ENCODE measurements at places on chromosomes 12 and 14.

DNA sequence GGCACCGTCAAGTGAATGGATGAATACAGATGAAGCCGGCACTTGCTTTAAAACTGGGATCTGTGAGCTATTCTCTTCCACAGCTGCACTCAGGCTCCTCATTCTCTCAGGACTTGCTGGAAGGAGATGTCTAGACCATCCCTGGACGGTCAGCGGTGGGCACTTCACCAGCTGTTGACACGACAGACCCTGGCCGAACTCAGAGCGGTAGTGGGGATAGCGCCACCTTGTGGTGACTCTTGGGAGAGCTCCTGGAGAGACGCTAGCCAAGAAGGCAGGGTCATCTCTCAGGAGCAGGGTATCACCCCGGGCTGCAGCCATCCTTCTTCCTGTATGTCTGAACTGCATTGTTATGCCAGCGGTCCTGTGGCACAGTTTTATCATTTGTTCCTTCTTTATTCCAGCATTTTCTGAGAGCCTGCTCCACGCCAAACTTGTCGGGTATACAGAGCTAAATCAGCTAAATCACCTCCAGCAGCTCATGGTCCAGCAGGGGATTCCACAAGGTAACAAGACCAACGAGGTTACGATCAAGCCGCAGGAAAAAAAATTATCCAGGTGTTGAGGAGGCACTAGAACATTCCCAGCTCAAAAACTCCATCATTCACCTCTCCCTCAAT, 10.0 kb downstream of the WNT1 start:
- DNase-seq: no peak

GRCh38 chr14:98834119-98834518, 437.9 kb downstream of the BCL11B start:
- DNase-seq: no peak

- DNase-seq: no peak
Observed at GRCh38 chr14:22955702-22956569, 954 bp downstream of the HAUS4 start.

GRCh38 chr14:50920482-50921230, 23.6 kb downstream of the PYGL start:
- DNase-seq: no peak

GRCh38 chr14:53955671-53956426, 776 bp downstream of the BMP4 start:
- no peak for DNase-seq

DNA sequence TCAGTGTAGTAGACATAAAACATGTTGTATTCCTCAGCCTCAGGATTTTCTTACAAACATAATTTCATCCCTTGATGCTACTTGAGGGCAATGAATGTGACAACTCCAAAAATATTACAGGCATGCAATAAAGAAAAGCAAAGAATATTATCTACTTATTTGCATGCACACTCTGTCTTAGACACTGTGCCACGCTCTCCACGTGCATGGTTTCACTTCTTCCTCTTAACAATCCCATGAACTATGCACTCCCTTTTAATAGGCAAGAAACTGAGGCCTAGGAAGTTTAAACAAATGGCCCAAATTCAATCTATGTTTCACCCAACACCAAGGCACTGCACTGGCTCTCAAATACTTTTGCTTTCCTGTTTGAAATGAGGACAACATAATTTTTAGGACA, 1.8 kb upstream of the PAH start:
- DNase-seq: no peak

DNA sequence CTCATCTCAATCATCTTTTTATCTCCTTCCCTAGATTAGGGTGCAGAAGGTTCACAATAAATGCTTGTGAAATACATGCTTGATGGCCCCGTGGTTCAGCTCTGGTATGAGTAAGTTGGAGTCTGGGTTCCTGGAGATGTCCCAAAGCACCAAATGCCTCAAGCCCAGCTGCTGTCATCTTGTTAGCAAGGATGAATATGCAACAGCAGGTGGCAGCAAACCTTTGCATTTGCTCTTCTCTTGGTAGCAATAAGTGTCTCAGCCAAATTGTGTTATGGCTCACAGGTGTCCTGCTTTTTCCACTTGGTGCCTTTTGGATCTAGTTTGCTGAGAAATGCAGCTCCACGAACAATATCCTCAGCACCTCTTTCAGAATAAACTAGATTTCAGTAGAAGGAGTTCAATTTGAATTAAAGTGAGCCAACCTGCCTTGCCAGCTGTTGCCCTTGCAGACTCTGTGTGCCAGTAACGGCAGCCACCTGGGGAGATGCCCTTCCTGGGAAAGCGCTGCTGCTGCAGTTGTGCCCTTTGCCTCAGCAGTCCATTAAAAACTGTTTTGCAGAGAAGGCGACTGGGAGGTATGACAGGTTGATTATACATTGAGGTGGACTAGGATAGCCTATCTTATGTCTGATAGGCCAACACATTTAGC, 417.3 kb downstream of the SNAPC1 start:
- no peak for DNase-seq

DNA sequence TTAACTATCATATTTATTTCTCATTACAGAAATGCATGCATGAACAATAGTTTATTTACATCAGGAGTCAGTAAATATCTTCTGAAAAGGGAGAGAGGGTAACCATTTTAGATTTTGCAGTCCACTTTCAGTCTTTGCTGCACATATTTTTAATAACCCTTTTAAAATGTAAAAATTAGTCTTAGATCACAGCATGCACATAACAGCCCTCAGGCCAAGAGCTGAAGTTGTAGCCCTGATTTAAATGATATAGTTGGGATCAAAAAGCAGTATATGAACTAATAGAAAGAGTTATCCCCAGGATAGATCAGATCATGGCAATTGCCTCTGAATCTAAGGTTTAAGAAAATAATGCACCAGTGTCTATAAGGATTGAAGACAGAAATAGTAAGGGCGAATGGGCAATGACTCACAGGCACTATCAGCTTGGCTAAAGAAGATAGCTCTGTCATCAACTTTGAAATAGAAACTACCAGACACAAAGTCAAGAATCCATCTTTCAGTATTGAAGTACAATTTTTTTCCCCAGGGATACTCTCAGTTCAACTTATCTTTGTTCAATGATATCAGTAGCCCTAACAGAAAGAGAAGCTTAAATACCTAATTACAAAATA, 13.1 kb upstream of the CLEC7A start:
- DNase-seq: no peak

DNA sequence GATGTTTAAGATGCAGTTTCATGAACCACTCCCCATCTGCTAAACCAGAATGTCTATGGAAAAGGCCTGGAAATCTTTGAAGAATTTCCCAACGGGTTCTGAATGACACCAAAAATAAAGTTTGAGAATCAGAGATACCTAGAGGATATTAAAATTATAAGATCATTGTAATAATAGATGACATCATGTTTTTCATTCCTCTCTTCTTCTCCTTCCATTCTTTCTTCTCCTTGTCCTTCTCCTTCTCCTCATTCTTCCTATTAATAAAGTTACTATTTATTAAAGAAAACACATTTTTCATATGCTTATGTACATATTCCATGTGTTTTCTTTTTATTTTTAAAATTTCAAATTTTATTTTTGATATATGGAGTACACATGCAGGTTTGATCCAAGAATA, 1449.4 kb downstream of the LRFN5 start:
- DNase-seq: no peak

DNA sequence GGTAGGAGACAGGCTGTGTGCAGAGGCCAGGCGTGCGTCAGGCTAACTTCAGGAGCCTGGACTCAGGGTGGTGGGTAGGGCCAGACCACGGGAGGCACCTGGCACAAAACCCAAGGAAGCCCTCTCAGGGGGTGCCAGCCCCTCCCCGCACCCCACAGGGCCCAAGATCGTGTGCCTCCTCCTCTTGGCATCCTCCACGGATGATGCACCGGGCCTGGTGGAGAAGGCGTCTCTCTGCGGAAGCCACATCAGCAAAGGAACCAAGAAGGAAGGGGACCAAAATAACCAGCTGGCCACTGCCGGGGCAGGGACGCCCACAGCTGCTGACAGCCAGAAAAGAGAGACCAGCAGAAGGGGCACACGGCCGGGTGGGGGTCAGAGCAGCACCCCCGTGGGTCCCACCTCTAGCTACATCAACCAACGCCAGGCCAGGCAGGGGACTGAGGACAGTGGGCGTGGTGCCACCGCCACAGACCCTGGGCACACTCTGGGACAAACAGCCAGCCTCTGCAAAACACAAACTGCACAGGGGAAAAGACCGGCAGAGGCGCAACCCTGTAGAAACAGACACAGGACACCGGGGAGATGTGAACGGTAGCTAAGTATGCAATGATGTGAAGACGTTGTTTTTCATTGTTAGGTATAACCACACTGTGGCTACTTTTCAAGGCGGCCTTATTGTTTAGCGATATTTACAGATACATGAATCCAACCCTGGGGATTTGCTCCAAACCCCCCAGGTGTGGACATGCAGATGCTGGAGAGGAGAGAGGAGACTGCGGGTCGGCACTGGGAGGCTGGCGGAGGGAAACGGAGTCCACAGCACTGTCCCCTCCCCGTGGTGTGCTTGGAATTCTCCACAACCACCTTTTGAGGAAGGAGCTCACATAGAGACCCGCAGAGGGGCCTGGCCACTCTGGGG, 26.1 kb upstream of the C14orf180 start:
- DNase-seq: no peak

DNA sequence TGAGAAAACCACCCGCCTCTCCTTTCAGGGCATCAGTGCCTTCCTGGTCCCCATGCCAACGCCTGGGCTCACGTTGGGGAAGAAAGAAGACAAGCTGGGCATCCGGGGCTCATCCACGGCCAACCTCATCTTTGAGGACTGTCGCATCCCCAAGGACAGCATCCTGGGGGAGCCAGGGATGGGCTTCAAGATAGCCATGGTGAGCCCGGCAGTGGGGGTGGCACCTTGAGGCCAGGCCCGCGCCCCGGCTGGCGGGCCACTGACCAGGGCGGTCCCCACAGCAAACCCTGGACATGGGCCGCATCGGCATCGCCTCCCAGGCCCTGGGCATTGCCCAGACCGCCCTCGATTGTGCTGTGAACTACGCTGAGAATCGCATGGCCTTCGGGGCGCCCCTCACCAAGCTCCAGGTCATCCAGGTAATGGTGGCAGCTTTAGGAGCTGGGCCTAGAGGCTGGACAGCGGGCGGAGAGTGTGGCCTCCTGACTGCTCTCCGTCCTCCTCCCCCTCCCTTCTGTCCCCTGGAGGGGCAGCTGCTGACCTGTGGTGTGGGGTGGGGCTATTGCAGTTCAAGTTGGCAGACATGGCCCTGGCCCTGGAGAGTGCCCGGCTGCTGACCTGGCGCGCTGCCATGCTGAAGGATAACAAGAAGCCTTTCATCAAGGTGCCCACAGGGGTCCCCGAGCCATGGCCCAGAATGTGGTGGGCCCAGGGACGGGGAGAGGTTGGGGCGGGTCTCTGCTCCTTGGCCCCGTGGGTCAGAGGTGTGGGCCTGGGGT, 12.8 kb downstream of the ACADS start:
- DNase-seq: no peak

GRCh38 chr14:70972107-70972976, 65.1 kb downstream of the PCNX1 start:
- DNase-seq: peak; percentile 49

DNA sequence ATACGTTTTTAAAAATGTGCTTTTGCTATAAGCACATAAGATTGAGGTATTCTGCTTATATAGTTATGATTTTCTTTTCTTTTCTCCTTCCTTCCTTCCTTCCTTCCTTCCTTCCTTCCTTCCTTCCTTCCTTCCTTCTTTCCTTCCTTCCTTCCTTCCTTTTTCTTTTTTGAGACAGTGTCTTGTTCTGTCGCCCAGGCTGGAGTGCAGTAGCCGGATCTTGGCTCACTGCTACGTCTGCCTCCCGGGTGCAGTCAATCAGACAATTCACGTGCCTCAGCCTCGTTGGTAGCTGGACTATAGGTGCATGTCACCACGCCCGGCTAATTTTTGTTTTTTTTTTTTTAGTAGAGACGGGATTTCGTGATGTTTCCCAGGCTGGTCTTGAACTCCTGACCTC, 5.8 kb downstream of the CFAP54 start:
- DNase-seq: no peak

- peak; percentile 1 for DNase-seq
Observed at GRCh38 chr14:82075566-82075965, 541.9 kb upstream of the SEL1L start.

- DNase-seq: no peak
Observed at GRCh38 chr14:32512813-32513212, 183.7 kb downstream of the AKAP6 start.

DNA sequence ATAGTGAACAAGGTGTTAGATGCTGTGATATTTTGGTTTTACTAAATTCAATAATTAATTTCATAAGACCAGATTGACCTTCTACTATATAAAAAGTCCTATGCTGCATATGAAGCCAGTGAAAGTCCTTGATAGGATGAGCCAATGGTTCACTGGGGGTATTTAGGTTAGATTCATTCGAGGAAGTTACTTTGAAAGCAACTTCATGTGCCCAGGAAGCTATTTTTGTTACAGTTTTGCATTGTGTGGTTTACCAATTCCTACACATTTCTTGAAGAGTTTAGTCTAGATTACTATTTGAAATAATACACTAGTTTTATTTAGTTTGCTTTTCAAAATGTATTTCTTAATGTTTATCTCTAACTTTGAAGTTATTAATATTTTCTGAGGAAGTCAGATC, 58.5 kb upstream of the RMST start:
- no peak for DNase-seq

- DNase-seq: no peak
Observed at GRCh38 chr14:28300356-28300755, 466.2 kb upstream of the FOXG1 start.

DNA sequence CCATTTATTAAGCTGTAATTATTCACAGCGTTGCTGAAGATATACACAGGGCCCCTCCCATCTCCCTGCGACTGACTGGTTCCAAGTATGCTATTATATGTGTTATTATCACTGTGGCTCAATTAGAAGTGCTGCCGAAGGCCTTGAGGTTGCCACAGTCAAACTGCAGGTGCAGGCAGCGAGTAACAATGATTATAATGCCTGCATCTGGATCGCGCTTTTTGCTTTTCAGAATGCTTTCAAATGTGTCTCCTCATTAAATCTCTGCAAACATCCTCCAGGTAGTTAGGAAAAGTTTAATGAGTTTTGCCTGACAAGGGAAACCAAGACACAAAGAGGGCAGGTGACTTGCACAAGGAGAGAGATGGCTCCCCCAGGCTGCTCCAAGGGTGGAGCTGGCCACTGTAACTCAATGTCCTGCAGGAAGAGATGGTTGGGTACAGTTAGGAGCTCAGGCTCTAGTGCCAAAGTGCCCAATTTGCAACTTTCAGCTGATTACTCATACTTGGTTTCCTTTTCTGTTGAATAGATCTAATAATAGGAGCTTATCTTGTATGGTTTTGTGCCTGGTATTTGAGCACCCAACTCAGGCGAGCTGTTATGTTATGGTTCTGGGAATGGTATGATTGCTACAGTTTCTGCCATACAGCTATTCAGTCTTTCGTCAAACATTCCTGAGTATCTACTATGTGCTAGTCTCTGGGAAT, 1.7 kb upstream of the SYNE3 start:
- DNase-seq: no peak

- peak; percentile 22 for DNase-seq
Observed at GRCh38 chr12:42076976-42077375, 67.7 kb downstream of the GXYLT1 start.
